ENCODE measurements at places on chromosomes 7 and 10.

GRCh38 chr7:106463851-106464611 is 179.2 kb upstream of the NAMPT start:
- no peak for DNase-seq

DNA sequence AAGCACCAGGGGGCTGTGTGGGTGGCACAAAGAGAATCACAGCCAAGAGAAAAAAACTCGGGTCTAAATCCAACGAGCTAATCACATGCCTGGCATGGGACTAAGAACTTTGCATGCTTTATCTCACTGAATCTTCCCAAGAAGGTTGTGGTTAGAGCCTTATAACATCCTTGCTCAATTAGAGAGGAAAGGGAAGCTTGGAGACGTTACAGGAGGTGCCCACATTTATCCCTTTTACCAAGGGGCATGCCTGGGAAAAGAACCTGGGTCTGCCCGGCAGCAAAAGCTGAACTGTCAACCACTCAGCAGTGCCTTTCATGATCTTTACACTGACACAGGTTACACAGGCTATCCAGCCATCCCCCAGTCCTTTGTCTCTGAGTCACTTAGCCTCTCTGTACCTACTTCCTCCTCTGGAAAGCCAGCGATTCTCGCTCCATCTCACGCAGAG is 190.1 kb downstream of the PRPF18 start:
- peak; percentile 71 for DNase-seq

GRCh38 chr7:95582578-95583293 is 13.6 kb downstream of the PDK4 start:
- no peak for DNase-seq

GRCh38 chr7:11607686-11608085 is 224.3 kb downstream of the THSD7A start:
- DNase-seq: no peak

- peak; percentile 7 for DNase-seq
These were observed 31.2 kb downstream of the GRIFIN start for GRCh38 chr7:2445047-2445446.

- peak; percentile 25 for DNase-seq
These were observed 173.6 kb upstream of the AKR1E2 start for GRCh38 chr10:4652111-4653010.

GRCh38 chr7:16271990-16272665 is 149.2 kb downstream of the CRPPA start:
- no peak for DNase-seq

- no peak for DNase-seq
These were observed 77.9 kb upstream of the RHOBTB1 start for GRCh38 chr10:61021926-61022325.

- DNase-seq: no peak
These were observed 546.8 kb upstream of the FOXK1 start for GRCh38 chr7:4135301-4135700.

GRCh38 chr10:48363617-48364355 is 57.3 kb downstream of the MAPK8 start:
- DNase-seq: peak; percentile 80

GRCh38 chr10:130921461-130921860 is 390.1 kb downstream of the TCERG1L start:
- DNase-seq: no peak

- DNase-seq: no peak
These were observed 24.8 kb downstream of the JCAD start for GRCh38 chr10:30034433-30035137.

DNA sequence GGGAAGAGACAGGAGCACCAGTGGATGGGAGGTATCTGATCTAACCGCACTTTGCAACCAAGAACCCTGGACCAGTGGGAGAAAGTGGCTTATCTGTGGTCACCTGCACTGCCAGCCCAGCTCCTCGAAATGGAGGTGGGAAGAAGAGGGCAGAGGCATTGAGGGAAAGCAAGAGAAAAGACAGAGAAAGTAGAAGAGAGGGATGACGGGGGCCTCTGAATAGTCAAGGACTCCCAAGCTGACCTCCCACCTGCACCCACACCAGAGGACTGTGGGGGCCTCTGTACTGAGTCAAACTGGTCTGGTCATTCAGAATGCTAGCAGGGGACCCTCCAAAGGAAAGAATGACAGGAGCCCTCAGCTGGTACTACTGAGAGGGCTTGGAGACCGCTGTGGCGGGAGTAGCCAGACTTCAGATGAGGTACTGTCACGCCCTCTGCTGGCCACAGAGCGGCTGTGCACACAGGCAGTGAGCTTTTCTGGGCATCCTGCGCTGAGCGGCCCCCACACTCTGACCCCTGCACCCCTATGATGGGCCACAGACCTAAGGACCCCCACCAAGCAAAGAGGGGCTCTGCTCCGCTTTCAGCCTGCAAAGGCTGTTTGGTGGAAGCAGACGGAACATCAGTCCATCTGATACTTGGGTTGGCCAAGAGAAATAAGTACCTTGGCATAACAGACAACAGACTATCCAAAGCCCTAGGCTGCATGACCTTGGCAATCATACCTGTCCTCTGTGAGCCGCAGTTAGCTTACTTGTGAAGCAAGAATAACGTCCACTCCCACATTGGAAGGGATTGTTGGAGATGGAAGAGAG is 112.9 kb downstream of the COL13A1 start:
- DNase-seq: peak; percentile 69

DNA sequence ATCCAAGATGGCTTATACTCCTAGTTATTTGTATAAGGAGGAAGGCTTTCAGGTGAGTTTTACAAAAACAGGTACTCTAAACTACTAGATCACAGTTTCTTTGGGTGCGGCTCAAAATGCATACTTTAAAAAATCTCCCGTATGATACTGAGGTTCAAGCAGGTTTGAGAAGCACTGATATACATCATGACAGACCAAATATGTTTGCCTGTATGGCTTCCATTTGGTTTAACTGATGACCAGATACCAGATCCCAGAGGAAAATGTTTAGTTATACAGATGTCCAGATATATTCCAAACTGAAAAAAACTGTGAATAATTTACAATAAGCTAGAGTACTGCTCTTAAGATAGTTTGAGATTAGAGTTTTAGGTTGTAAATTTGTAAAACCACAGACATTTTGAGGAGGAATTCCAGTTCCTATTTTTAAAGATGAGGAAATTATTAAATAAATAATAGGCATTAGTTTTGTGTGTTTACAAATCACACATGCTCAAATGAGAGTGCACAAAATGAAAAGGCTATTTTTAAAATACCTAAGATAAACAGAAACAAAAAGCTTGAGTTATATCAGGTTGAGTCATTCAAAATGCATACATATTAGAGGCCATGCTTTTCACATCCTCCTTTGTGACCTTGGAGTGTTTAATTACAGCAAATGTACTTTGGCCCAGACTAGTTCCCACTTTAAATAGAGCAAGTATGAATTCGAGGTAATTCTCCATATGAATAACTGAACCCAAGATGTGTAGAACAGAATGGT is 60.5 kb downstream of the SEMA3C start:
- peak; percentile 84 for DNase-seq

DNA sequence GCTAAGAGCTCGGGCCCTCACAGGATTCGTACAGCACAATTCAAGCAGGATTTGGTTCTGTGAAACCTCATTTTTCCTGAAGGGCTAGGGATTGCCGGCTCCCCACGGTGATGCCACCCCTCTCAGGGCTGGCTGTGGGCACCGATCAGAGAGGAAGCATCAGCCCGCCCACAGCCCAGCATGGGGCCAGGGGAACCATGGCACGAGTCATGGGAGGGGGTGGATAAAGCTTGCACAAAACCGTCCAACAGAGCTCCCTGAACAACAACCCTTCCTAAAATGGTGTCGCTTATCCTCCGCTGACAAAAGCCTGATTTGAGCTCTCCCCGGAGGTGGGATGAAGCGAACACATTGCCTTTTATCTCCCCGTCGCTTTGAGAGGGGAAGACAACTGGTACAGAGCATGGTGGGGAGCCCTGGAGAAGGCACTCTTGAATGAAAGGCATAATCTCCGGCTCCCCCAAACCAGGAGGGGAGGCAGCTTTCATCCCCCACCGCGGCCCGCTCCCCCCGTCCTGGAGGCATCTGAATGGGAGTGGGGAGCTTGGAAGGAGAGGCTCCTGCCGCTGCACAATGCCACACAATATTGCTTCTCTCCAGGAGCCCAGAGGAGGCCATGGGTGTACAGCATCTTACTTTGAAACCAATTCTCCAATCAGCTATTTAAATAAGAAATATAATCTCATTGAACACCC is 144.0 kb downstream of the RPS24 start:
- DNase-seq: no peak

DNA sequence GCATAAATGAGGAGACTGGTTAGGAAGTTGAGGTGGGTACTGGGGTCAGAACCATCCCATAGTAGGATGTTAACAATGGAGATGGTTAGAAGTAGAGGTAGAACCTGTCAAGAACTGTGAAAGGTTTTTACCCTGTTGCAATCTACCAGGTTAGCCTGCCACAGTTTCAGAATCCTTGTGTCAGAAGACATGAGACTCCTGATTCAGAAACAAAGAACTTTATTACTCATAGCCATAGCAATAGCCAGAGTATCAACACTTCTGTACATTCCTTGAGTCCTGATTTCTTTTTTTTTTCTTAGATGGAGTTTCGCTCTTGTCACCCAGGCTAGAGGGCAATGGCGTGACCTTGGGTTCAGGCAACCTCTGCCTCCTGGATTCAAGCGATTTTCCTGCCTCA is 200.9 kb downstream of the GRM3 start:
- no peak for DNase-seq

GRCh38 chr7:138853448-138853847 is 55.5 kb upstream of the ATP6V0A4 start:
- DNase-seq: no peak

DNA sequence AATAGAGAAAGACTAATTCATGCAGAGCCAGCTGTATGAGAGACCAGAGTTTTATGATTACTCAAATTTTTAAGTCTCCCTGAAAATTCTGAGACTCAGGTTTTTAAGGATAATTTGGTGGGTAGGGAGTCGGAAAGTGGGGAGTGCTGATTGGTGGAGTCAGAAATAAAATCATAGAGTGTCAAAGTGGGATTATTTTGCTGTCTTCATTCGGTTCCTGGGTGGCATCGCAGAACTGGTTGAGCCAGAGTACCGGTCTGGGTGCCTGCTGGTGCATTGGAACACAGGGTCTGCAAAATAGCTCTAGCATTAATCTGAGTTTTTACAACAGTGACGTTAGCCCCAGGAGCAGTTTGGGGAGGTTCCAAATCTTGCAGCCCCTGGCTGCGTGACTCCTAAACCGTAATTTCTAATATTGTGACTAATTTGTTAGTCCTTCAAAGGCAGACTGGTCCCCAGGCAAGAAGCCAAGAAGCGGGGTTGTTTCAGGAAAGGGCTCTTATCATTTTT is 32.4 kb downstream of the GPRIN2 start:
- DNase-seq: peak; percentile 83

DNA sequence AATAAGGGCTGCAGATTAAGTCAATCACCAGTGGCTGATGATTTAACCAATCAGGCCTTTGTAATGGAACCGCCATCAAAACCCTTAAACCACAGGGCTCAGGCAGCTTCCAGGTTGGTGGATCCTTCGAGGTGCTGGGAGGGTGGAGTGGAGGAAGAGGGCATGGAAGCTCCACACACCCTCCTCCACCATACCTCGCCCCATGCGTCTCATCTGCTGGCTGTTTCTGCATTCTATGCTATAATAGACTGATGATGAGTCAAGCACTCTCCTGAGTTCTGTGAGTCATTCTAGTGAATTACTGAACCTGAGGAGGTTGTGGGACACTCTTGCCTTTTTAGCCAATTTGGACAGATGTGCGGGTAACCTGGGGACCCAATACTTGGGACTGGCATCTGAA is 43.9 kb downstream of the CHST15 start:
- no peak for DNase-seq

DNA sequence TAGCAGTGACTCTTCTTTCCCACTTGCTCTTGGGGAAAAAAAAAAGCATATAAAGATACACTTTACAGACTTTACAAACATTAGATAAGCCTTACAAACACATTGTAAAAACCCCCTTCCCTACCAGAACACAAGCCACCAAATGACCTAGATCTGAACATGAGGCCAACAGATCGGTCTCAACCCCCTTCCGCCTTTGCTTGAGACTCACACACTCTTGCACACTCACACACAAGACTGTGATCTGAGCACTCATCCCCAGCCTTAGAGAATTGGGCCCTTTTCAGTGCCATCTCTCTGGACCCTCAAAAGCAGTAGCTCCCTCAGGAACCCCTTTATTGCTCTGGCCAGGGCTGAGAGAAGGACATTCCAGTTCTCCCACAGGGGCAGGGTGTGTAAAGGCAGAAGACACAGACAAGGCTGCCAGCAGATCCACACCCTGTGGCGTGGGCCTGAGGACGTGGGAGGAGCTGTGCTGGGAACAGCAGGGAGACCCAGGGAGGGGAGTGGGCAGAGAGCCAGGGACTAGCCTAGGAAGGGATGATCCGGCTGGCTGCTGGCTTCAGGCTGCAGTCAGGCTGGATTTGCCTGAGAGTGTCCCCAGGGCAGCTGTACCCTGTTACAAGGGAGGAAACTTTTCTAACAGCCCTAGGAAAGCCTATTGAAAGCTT is 206.7 kb downstream of the KIAA1217 start:
- peak; percentile 30 for DNase-seq

GRCh38 chr10:120963594-120964220 is 112.5 kb downstream of the WDR11 start:
- DNase-seq: no peak

DNA sequence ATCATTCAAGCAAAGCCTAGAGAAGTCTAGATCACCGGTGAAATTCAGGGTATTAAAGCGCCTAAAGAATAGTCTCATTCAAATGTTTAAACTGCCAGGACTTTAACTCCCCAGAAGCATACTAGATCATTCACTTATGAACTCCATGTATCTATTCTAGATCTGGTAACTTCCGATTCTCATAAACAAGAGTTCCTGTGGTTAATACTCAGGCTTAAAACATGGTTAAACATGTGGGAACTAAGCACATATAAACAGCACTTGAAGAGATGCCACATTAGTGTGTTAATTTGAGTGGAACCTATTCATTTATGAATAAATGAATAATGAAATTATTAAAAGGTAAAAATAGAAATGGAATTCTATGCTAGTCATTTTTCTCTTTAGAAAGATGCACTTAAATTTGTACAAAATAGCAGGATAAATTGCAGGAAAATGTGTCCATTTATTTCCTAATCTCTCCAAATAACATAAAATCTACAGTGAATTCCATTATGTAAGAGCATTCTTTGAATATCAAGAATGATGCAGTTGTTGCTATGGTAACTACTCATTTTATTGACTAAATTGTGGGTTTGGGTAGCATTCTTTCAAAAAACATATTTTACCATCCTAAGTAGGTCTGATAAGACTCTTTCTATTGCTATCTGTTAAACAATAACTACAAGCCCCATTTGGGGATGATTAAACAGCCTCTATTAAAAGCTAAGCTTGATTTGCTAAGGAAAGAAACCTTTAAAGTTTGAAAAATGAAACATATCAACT is 147.6 kb upstream of the TMEM168 start:
- peak; percentile 61 for DNase-seq

Data from fibroblast of villous mesenchyme (primary cell).